ENCODE measurements at places on chromosomes 7 and 10. TPM values are rescaled to one million over a fixed set of nuclear protein-coding genes. Genes with fewer than 3 reads are reported as not detected.

The RAB19 gene
- total RNA-seq, result not detected

DNA sequence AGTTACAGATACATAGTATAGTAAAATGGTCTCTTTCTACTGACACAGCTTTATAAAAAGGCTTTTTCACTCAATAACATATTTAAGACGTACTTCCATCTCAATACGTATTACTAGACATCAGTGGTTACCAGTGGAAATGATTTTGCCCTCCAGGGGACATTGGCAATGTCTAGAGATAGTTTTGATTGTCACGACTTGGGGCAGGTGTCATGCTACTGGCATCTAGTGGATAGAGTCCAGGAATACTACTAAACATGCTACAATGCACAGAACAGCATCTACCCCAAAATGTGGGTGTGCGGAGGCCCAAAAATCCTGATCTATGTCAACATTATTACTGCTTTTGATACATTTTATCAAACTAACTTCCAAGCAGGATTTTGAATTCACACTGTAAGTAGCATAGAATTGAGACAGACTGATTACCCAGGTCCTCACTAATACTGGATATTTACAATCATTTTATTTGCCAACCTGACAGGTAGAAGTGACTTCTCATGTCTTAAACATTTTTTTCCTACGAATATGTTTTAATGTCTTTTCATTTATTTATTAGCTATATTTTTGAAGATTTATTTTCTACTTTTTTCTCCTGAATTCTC is 53.8 kb downstream of the HGF start:
- peak; percentile 53 for DNase-seq

- peak; percentile 87 for DNase-seq
Observed at GRCh38 chr10:68088740-68089139, 13.7 kb upstream of the HERC4 start.

The AKR1C4 gene
- not detected for total RNA-seq

DNA sequence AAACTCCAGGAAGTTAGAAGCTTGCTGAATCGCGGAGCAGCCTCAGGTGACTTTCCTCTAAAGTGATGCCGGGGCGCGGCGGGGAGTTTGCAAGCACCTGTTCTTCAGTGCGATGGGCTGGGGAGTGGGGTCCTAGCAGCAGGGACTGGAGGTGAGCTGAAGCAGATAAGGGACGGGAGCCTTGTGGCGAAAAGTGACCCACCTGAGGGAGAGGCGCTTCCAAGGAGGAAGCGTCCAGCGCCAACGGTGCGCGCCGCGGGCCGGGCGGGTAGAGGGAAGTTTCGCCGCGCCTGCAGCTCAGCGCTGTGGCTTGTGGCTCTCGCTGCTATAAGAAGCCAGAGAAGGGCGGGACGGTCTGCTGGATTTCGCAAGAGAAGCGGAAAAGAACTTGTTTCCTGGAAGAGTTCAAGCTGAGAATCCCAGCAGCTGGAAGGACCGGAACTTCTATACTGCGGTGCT is at the start of gene STEAP4:
TSS of gene STEAP4 (minus strand) at position 305 of the 459 bp plus-strand sequence. CDS start 22,625 bp downstream, outside the sequence.
- peak; percentile 0 for DNase-seq

The IFIT3 gene
- 7.8 TPM for total RNA-seq

DNA sequence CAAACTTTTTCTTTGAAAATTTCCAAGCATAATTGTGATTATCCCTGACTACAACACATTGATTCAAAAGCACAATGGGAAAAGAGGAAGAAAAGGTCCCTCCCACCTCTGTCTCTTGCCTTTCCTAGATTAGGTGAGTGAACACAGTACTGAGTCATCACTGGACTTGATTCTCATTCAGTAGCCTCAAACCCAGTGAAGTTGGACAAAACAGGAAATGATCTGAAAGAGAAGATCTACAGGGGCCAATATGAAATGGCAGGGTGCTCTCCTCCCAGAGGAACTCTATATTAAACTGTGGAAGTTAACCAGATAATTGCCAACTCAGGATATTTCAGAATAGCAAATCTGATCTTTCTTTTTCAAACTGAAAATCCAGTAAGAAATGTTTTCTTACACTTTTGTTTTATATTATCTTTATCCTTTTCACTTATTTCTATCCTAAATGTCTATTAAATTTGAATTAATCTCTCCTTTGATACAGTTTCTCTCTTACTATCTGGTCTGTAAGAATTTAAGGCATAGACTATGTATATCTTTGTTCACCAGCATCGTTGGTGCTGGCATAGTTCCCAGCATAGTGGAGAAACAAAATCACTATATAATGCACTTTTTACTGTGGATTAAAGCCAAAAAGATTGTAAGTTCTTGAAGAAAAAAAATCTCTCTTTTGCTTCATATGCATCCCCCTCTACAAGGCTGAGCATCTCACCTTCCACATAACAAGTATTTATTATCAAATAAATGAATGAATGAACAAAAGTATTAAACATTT is 41.4 kb upstream of the IKZF1 start:
- no peak for DNase-seq

The POU6F2 gene
- not detected for total RNA-seq

DNA sequence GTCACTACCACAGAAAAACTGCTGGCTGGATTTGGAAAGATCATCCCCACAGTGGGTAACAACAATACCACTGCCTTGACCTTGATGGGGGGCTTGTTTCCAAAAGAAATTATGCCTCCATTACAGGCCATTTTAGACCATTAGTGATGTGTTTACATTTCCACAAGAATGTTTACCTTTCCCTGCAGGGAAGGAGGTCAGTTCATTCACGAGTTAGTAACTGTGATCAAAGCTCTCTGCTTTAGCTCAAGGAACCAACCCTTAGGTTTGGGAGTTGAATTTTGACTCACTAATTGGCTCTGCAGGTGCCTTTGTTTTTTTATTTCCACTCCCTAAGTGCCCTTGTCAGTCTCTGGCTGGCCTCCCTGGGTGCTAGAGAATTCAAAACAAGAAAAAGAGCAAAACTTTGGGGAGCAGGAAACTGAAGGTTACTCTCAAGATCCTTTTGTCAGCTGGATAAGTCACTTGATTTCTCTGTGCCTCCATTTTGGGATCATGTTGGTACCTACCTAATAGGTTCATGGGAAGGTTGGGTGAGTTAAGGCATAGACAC is 41.1 kb upstream of the NUPR2 start:
- no peak for DNase-seq

GRCh38 chr10:64430690-64431323 is 909.6 kb downstream of the REEP3 start:
- no peak for DNase-seq

The ZNRF2 gene
- 0.54 TPM for total RNA-seq

The OR2F1 gene
- not detected for total RNA-seq

The CAMK2B gene
- total RNA-seq, result 0.18 TPM

DNA sequence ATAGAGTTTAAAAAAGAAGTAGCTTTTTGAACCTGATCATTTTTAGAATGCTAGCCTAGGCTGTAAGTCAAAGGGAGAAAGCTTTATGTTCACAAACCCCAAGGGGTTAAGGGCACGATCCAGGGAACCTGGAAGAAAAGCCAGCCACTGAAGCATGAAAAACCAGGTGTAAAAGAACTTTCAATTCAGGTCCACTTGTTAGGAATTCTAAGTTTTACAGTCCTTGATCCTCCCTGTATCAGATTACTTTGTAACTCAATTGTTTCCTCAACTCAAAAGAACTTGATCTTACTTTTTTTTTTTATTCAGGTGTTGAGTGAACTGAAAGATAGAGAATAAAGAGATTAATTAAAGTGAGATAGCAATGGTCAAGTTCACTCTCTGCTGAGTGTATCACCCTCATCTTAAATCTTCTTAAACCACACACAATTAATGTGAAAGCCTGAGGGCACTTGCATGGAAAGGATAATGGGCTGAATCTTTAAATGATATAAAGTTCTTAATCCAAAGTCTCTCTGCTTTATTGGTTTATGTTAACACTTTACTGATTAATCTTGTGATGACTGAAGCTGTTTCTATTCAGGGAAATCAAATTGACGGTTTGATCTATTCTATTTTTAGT is 672.2 kb upstream of the LRRN3 start:
- no peak for DNase-seq

- DNase-seq, result no peak
Observed at GRCh38 chr7:26592011-26592410, 272.4 kb downstream of the SKAP2 start.

DNA sequence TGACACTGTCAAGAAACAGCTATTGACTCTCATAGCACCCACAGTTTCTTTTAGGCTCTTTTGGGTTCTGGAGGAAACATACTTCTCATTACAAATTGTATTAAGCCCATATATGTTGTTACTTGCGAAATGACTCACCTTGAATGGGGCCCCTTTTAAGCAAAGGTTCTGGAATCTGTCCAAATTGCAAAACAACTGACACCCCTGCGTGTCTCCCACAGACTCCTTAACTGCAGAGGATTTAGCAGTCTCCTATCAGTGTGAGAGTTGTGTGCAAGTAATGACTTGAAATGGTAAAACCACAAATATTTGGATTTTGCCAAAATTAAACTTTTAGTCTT is 192.3 kb downstream of the DNAJC1 start:
- peak; percentile 9 for DNase-seq

The ADCY1 gene
- 0.18 TPM for total RNA-seq

DNA sequence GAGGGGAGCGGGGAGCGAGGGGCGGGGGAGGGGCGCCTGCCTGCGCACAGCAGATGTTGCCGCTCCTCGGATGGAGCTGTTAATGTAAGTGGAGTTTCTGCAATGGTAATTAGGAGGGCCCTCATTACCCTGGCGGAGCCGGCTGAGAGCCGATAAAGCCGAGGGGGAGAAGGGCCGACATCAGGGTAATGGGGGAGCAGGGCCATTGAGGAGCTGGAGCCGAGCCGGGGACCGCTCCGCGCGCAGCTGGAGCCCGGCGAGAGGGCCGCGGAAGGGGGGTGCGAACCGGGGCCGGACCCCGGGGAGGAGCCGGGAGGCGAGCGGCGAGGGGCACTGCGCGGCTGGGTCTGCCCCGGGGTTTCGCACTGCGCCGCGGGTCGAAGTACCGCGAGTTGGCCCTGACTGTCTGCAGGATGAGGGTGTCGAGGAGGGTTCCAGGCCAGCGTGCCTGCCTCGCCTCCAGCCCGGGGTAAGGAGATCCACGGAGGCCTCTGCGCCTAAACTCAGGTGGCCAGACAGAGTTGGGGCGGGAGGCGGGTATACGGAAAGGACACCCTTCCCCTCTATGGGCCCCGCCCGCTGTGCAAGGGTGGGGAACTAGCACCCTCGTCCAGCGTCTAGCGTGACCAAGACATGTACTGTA is 55.0 kb upstream of the LBX1 start:
- DNase-seq, result no peak

GRCh38 chr7:51114501-51114900 is 202.1 kb downstream of the COBL start:
- DNase-seq, result no peak

The LRRN3 gene
- total RNA-seq, result 15.2 TPM
